ENCODE measurements at places on chromosomes 16 and 17.
A peak's percentile ranks its signal among the peaks of the same experiment; 100 is the strongest.

DNA sequence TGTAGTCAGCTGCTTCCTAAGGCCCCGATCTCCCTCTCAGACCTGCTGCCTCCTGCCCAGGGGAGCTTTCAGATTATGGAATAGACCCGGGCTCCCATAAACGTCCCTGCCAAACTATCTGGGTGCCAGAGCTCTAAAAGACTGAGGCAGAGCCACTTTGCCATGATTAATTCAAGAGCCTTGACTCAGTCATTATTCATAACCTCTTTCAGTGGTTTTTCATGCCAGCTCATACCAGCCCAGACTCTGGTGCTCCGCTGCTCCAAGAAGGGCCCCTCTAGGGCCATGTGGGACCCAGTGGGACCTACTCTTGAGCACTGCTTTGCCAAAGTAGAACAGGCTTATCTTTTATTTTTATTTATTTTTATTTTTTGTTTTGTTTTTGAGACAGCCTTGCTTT is 23.9 kb downstream of the DNAI2 start:
- DNase-seq, result peak; percentile 92

DNA sequence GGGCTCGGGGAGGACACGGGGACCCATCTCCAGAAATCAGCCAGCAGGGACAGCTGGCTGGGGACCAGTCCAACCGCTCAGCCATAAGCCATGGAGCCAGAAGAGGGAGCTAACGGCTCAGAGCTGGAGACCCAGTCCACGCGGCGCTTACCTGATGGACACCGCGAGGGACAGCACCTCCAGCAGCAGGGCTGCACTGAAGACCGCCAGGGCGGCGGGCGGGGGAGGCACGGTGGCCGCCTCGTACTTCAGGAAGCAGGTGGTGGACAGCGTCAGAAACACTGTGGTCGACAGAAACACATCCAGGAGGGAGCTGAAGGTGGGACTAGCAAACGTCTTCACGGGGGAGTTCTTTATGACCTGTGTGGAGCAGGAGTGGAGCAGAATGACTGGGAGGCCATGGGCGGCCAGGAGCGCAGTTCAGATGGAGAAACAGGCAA is 102.6 kb upstream of the CREBBP start:
- peak; percentile 75 for DNase-seq

- no peak for DNase-seq
Measured at GRCh38 chr17:47252209-47252608, 1.4 kb upstream of the ITGB3 start.

- no peak for DNase-seq
Measured at GRCh38 chr16:66563574-66564334, 2.5 kb upstream of the CMTM1 start.

- peak; percentile 65 for DNase-seq
Measured at GRCh38 chr17:8997994-8998628, 23.2 kb upstream of the NTN1 start.

- no peak for DNase-seq
Measured at GRCh38 chr16:47236716-47237115, 93.0 kb upstream of the NETO2 start.

DNA sequence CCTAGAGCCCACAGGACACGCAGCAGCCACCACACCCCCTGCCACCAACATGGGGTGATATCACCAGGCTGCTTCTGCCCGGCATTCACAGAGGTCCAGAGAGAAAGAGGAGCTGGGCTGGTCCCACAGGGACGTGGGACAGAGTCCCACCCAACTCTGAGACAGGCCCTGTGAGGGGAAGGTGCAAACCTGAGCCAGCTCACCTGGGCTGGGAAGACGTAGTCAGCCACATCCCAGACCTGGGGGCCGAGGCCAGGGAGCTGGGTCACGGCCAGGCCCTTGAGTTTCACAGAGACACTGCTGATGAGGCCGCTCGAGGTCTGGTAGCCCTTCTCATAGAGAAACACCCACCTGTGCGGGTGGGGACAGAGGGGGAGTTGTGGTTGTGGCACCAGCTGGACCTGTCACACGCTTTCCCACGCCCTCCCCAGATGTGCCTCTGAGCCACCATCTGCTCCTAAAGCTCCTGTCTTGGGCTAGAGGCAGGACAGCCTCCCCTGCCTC is 11.2 kb downstream of the P2RX1 start:
- no peak for DNase-seq

DNA sequence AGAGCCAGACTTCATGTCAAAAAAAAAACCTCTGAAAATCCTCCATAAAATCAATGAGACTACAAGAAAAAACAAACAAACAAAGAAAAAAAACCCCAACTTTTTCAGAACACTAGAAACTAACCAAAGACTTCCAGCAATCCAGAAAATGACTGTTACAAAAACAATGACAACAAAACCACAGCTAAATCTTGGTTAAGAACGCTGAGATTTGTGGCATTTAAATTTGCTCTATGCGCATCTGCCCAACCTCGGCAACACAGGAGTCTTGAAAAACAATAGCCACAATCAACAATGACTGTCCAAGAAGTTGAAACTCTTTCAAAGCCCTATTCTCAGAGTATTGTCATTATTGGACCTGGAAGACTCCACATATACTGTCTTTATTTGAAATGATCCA is 402.4 kb downstream of the ZFHX3 start:
- DNase-seq, result no peak

GRCh38 chr16:79001156-79001967 is 599.2 kb downstream of the MAF start:
- no peak for DNase-seq

- no peak for DNase-seq
Measured at GRCh38 chr17:77778636-77779489, 179.6 kb upstream of the TNRC6C start.

GRCh38 chr17:77874303-77875050 is 84.0 kb upstream of the TNRC6C start:
- DNase-seq, result no peak

DNA sequence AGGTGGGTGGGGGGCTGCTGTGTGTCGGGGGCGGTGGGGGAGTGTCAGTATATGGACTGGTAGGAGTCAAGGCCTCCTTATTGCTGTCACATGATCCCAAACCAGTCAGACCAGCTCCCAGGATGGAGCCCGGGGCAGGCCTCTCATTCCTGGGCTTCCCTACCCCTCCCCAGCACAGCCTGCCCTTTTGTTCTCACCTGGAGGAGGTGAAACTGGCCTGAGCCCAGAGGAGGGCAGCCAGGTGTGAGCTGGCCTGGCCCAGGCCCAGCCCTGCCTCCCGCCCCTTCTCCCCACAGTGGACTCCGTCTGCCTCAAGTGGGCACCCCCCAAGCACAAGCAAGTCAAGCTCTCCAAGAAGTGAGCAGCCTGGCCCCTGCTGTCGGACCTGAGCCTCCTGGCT is 4.6 kb downstream of the PRSS8 start:
- peak; percentile 67 for DNase-seq

DNA sequence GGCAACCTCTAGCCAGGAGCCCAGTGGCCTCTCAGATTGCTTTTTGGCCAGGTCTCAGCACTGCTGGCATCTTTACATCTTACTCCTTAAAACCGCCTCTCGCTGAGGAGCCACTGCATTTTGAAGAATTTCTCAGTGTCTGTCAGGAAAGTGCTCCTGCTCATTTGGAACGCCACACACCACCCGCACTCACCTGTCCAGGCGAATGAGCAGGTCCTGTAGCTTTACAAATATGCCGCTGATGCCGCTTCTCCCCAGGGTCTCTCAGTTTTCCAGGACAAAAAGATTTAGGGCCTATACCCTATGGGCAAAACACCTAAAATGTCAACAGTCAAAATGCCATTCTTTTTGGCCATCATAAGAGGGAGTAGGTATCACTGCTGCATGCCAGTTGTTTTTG is 22.1 kb downstream of the CYB561 start:
- no peak for DNase-seq

- DNase-seq, result no peak
Measured at GRCh38 chr16:73713251-73713650, 583.4 kb upstream of the PSMD7 start.

DNA sequence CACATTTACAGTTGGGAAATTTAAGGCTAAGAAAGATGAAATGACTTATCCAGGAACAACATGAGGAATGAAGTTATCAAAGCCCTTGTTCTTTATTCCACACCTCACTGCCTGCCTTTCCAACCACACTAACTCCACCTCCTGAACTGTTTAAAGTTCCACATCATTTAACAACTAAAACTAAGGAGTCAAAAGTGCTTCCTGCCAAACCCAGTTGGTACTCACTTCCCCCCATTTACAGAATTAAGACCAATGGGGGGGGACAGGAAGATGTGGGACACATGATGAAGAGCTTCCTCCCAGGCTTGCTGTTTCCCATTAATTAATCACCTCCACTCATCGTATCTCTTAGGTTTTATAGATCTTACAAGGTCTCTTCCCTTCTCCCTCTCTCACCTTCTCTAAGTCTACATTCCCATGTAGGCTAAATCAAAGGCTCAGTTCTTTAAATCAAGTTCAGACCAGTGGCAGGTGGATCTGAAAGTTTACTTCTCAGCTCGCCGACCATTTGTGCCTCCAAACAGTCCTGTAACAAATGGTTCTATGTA is 19.2 kb upstream of the TMEM101 start:
- DNase-seq, result no peak

GRCh38 chr17:76989519-76989918 is 121.3 kb downstream of the MGAT5B start:
- DNase-seq, result no peak

GRCh38 chr16:22417019-22417418 is 42.6 kb upstream of the CDR2 start:
- DNase-seq, result no peak

GRCh38 chr17:3914312-3914670 is 2.0 kb downstream of the P2RX1 start:
- DNase-seq, result no peak

GRCh38 chr16:75317532-75317931 is 66.1 kb upstream of the BCAR1 start:
- no peak for DNase-seq

GRCh38 chr17:39934324-39934723 is 6.8 kb downstream of the LRRC3C start:
- no peak for DNase-seq

DNA sequence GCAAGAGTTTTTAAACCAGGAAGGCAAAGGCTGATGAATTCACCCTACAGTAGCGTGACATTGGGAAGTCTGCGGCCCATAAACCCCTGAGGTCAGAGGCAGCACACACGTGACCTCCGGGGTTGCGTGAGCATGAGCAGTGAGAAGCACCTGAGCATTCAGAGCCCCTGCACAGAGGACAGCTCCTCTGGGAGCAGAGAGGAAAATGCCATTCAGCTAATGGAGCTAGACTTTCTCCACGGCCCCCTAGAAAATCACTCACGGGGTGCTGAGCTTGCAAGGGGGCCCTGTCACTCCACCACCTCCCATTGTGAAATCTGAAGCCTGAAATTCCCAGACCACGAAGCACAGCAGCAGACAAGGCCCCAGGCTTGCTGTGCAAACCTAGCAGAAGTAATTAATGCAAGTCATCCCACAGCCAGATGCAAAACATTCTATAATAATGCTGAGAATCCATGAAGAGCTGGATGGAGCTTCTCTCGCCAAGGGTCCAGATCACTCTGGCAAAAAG is 114.9 kb upstream of the RCVRN start:
- no peak for DNase-seq

DNA sequence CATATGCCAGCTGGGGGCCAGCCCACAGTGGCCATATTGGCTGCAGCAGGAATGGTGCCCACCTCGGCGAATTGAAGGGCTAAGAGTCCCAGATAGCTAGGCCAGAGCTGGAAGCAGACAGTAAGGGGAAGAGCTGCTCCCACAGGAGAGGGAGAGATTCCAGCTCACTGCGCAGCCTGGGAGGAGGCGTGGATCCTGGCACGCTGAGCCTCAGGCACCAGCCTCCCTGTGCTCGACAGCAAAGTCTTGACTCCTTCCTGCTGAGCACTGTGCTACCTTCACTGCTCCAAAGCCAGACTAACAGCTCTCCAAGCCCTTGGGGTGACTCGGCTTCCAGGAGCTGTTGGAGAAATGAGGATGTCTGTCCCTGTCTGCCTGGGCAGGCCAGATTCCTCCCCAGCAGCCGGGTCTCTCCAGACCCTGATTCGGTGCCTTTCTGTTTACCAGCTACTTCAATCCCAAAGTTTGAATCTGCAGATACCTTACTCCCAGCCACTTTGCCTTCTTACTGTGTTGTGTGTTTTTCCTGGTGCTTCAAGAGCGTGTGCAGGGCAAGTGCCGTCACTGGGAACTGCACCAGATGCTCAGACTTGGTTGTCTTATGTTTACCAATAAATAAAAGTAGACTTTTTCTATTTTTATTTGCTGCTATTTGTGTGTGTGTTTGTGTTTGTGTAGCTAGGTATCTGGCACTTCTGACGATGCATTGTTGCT is 9.1 kb downstream of the CBX2 start:
- DNase-seq, result no peak

- DNase-seq, result no peak
Measured at GRCh38 chr17:6936370-6937028, 59.4 kb upstream of the ALOX12 start.

DNA sequence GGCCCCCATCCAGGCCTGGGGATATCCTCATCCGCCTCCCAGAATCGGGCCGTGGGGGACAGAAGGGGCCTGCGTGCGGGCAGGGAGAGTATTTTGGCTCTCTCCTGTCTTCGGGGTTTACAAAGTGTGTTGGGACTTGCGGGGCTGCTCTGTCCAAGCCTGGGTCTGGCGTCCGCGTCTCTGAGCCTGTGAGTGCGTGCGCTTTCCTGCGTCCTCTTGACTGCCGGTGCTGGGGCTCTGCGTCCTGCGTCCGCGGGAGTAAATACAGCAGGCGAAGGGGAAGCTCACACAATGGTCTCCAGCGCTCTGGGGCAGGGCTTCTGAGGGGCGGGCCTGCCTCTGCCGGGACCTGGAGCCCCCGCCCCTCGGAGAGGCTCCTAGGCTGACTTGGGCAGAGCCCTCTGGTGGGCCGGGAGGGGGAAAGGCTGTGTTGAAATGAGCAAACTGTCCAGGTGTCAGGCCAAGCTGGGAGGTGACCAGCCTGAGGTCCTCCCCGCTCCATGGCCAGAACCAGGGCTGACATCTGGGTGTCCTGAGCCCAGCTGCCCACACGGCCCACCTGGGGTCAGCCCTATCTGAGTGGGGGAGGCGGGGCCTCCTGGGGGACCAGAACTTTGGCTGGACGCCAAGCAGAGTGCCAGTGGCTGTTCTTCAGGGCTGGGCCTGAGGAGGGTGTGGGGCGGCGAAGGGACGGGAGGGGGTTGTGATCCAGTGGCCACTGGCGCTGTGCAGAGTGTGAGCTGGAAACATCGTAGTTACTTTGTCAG is 233.6 kb downstream of the SEC14L1 start:
- DNase-seq, result no peak

DNA sequence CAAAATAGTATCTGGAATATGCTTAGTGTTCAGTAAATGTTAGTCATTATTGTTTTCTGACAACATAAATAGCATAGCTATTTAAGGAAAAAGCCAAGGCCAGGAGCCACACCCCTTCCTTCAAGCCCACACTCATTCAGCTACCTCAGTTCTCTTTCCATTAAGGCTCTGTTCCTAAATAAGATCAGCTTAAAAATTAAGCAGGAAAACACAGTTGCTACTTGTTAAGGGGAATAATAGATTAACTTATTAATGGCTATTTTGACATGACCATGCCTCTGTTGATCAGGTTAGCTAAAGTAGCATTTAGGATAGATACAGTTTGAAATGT is 158.1 kb downstream of the CHD9 start:
- no peak for DNase-seq

GRCh38 chr17:80372922-80373570 is 41.9 kb upstream of the ENDOV start:
- DNase-seq, result no peak

All from PC-3 (cell line).